ENCODE measurements at places on chromosomes 3 and 15.

- DNase-seq, result no peak
Observed at GRCh38 chr3:51954105-51954504, 1.1 kb upstream of the GPR62 start.

GRCh38 chr3:48553361-48553760 is 3.2 kb downstream of the PFKFB4 start:
- no peak for DNase-seq

DNA sequence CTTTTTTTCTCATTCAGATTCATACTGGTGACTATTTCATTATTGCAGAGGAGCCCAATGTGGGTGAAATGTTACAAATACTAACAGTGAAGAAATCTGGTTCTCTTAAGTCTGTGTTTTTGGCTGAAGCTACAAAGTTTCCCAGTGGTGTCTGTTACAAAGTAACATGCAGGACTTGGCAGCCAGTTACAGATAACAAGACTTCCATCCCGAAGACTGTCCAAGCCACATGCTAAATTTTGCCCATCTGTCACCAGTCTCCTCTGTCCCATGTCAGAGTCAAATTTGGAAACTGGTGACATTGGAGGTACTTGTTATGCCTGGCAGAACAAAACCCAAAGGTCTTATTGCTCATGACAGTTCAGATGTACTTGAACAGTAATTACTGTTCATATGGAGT is 269.2 kb upstream of the GOLIM4 start:
- no peak for DNase-seq

- no peak for DNase-seq
Observed at GRCh38 chr3:13500133-13500885, 20.2 kb downstream of the HDAC11 start.

DNA sequence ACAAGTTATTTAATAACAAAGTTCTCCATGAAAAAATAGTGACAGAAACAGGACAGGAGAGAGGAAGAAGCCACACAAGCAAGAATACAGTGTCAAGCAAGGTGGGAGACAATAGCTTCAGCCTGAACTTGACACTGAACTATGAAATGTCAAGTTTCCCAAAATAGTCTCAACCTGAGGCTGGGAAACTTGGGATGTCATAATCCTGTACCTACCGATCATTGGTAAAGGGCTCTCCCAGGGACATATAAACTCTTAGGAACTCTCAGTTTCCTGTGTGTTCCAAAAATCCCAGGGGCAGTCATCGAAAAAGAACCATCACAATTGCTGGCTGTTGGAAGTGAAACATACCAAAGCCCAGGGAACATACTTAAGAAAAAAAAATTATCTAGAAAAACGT is 211.6 kb downstream of the P3H2 start:
- no peak for DNase-seq

DNA sequence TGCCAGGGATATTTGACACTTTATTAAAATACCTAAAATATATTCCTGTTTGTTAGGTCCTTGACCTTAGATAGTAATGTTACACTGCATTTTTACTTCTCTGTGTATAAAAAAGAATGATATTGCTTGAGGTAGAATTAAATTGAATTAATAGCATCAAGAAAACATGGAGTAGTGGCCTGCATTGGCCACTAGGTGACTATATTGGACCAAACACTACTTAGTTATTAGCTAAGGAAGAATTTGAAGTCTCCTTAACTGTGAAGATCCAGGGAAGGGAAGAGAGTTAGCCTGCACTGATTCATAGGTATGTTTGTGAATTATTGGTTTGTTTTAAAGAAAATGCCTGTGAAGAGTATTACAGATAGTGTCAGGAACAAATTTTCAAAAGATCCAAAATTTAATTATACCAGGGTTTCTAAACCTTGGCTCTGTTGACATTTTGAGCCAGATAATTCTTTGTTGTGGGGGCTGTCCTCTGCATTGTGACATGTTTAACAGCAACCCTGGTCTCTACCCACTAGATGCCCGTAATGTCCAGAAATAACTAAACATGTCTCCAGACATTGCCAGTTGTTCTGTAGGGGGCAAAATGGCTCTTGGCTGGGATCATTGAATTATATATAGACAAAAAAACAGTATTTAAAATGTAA is 103.6 kb upstream of the THSD4 start:
- no peak for DNase-seq

DNA sequence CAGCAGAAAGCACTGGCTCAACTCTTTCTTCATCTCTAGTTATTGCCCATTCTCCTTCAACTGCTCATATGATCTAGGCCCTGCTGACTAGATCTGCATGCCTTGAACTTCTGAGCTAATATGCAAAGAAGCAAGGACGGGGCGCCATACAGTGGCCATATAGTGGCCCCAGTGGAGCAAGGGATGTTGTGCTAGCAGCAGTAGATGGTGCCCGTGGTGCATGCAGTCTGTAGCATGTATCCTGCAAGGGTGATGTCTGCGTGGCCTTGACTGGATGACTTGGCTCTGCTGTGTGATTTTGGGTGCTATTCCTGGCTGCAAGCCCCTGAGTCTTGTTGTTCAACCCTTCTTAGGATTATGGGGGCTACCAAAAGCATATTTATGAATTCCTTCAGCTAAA is 12.2 kb upstream of the NMD3 start:
- DNase-seq, result no peak

DNA sequence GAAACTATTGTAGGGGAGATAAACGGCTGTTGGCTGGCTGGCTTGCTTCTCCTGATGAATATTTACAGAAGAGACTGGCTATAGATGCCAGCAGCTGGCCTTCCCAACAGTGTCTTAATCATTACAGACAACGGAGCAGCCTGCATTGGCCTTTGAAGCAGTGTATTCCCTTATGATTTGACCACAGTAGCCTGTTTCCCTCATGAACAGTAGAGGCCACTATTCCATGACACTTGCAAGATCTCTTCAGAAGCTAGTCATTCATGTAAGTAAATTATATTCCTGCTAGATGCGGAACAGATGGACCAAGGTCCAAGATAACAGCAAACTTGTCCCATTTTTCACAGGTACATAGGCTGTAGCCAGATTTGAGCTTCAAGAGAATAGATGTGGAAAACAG is 47.3 kb downstream of the TMCO5A start:
- no peak for DNase-seq

GRCh38 chr3:80234706-80235105 is 466.9 kb upstream of the ROBO1 start:
- no peak for DNase-seq

- DNase-seq, result no peak
Observed at GRCh38 chr3:170180079-170180907, 1.2 kb downstream of the PHC3 start.

- no peak for DNase-seq
Observed at GRCh38 chr3:135040321-135041240, 245.5 kb downstream of the EPHB1 start.

GRCh38 chr3:168001244-168001643 is 94.5 kb downstream of the GOLIM4 start:
- DNase-seq, result no peak

DNA sequence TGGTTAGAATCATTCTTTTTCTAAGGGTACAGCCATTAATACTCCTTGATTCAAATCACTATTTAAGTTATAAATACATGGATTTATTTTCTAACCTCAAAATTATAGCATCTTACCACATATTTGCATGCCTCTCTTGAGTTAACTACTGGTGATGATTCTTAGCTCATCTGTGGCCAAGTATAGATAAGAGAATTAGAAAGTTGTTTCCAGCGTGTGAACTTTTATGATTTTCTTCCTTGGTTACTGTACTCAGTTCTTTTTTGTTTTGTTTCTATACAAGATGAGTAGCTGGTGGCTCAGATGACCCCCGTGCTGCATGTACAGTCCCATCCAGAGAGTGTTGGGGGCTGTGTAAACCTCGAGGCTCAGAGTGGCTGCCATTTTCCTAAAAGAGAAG is 124.6 kb downstream of the IGF1R start:
- no peak for DNase-seq

Measured in activated T-helper 9 cell treated with anti-CD3 and anti-CD28 coated beads, Interleukin-2, amount 50 U/mL, for 16 hours (primary cell).